Iris pigment epithelial cell (primary cell): ENCODE measurements at places on chromosomes 7 and 10.
A peak's percentile ranks its signal among the peaks of the same experiment; 100 is the strongest.

DNA sequence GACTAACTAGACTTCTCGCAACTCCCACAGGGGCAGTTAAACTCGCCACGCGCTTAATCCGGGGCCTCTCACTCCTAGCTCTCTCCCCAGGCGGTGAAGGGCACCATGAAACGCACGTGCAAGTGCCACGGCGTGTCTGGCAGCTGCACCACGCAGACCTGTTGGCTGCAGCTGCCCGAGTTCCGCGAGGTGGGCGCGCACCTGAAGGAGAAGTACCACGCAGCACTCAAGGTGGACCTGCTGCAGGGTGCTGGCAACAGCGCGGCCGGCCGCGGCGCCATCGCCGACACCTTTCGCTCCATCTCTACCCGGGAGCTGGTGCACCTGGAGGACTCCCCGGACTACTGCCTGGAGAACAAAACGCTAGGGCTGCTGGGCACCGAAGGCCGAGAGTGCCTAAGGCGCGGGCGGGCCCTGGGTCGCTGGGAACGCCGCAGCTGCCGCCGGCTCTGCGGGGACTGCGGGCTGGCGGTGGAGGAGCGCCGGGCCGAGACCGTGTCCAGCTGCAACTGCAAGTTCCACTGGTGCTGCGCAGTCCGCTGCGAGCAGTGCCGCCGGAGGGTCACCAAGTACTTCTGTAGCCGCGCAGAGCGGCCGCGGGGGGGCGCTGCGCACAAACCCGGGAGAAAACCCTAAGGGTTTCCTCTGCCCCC, 19.5 kb downstream of the WNT8B start:
- peak; percentile 77 for DNase-seq

DNA sequence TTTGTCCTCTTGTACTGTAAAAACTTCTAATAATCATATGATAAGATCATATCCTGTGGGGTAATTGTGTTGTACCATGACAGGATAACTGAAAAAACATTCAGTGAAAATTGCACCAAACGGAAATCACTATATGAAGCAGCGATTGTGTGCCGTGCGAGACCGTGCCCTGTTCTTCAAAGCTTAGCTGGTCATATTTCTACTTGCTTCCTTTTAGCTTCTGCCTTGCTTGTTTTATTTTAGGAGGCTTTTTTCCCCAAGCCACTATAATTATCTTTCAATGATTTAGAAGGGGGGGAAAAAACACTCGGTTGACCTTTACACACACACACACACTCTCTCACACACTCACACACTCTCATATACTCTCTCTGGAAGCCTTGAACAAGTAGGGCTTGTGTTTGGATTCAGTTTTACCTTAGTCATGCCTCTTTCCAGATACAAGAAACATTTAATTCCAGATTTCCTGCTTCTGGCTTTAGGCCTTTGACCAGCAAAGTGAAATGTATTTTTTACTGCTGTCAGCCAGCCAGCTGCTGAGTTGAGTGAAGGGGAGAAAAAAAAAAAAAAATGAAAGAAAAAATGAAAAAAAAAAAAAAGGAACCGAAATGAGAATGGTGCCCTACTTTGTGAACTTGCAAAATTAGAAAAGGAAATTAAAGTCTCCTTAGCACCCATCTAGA, 181.4 kb downstream of the ARID5B start:
- DNase-seq, result peak; percentile 72

DNA sequence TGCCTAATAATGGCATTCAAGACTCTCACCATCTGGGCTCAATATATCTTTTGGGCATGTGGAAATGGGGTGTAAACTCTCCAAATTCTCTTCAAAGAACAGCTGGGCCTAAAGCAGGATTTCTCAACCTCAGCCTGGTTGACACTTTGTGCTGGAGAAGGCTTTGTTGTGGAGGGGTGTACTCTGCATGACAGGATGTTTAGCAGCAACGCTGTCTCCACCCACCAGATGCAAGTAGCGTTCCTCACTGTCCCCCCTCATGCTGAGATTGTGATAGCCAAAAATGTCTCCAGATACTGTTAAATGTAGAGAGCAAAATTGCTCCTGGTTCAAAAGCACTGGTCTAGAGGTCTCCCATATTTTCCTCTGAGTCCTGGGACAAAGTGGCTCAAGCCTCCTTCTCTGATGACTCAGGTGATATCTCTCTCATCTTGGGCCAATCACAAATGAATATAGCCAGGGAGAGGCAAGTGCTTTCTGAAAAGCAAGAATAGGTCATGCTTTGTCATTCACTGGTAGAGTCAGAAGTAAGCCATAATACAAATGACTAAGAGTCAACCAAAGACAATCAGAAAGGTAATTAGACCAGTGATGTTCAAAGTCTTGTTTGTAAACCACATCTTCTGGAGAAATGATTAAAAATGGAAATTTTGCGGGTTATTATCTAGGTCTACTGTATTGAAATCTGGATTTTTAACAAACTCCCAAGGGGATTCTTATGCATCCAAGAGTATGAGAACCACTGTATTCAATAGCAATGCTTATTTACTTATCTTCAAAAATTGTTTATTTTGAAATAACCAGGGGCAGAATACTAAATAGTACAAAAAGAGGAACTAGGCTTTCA, 330.8 kb downstream of the PTEN start:
- DNase-seq, result no peak

DNA sequence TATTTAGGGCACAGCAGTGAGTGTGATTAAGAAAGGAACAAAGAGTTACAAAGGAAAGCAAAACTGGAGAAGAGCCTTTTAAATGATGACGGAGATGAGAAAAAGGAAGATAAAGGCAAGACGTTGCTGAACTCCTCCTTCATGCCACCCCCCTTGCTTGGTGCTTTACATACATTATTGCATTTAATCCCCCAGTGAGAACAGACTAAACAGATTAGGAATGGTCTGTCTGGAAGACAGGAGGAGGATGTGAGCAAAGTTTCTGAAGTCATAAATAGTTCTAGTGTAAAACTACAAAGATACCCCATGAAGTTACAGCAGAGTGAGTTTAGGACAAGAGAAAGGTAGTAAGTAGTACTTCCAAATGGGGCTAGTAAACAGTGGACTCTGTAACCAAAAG, 113.5 kb downstream of the PLCE1 start:
- DNase-seq, result no peak

GRCh38 chr7:82442492-82443035, 1.0 kb downstream of the CACNA2D1 start:
- DNase-seq, result peak; percentile 32

DNA sequence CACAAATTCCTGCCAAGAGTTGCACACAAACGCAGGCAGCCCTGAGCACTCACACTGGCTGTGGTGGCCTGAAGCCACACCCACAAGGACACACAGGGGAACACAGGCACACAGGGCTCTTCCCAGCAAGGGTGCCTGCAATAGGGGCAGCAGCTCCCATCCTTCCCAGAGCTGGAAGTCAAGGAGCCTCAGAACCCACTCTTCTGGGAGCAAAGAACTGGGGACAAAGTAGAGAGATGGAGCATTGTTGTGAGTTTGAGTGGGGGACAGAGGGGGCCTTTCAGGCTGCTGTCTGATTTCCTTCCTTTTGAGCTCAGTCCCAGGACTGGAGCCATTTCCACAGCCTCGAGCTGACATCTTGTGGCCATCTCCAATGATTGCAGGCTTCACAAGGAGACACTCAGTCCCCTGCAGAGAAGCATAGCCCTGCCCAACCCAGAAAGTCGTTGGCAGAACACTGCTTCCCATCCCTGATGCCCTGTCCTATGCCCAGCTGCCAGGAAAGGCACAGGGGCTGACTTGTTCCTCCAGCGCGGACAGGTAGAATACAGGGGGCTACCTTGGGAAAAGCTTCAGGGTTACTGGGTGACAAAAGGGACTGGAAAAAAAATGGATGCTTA, 34.4 kb upstream of the SLF2 start:
- peak; percentile 72 for DNase-seq

DNA sequence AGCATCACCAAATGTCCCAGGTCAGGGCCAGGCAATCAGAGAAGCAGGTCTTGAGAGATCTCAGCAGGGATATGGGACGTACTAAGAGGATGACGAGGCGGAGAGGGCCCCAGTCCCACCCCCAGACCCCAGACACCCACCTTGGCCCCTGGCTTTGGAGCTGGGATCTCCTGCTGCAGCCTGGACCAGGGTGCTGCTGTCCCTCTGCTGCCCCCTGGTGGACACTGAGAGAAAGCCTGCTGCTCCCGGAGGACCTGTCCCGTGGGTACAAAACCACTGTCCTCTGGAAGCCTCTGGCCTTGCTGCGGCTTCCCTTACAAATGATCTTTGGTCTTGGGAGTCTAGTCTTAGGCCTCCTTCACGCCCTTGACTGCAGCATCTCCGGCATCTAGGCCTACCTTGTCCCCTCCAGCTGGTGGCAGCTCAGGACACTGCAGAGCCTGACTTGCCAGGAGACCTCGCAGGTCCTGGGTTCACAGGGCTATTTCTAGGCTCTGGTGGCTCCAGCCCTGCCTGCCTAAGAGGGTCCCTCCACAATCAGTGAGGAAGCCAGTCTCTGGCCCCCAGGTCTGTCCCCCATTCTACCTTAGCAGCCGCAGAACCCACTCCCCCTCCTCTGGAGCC, 97.1 kb downstream of the RGS10 start:
- peak; percentile 68 for DNase-seq

GRCh38 chr7:157916946-157917640, 580.3 kb downstream of the DNAJB6 start:
- DNase-seq, result no peak

DNA sequence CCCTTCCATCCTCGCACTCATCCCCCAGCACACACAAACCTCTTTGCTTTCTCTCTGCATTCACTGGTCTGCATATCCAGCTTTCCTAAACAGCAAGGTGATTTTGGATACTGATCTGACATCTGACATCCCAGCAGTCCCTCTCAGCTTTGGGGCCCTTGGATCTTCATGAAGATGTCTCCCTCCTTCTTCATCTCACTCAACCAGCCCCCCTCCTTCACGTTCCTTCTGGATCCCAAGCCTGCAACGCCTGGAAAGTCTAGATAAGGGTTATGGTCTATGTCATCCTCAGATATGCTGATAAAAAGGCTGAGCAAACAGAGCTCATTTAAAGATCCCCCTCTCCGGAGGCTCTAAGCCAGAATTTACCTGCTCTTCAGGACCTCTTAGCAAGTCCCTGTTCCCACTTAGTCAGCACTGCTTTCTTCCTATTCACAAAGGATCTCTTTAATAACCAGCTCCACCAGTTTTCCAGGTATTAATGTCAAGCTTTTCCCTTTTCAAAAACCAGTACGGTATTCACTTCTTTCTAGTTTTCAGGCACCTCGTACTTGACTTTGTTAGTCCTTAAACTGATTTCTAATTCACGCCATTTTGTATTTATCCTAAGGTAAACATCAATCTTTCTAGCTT, 38.9 kb downstream of the CREB3L2 start:
- DNase-seq, result no peak

DNA sequence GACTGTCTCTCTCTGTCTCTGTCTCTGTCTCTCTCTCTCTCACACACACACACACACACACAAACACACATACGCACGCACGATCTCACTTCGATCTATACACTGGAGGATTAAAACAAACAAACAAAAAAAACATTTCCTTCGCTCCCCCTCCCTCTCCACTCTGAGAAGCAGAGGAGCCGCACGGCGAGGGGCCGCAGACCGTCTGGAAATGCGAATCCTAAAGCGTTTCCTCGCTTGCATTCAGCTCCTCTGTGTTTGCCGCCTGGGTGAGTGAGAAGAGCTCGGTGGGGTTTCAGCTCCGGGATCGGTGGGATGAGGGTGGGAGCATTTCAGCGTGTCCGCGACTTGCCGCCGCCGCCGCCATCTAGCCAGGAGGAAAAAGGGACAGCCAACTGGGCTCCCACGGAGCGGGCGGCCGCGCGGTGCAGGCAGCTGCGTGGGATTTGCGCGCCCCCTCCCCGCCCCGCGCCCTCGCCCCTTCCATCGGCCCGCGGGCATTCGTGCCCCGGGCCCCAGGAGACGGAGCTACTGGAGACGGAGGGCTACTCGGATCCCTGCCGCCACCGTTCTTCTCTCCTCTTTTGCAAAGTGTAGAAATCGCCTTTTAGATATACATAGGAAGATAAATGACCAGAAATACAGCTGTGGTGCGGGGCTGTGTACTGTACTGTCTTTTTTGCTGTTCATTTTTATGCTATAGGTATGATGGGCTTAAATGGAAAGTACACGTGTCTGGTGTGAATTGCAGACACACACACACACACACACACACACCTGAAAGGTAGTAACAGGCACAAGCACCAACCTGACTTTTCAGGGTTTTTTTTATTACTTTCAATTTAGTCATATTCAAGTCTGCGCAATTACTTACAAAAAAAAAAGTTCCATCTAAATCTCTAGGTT, 581 bp downstream of the PTPRZ1 start:
- DNase-seq, result peak; percentile 11

DNA sequence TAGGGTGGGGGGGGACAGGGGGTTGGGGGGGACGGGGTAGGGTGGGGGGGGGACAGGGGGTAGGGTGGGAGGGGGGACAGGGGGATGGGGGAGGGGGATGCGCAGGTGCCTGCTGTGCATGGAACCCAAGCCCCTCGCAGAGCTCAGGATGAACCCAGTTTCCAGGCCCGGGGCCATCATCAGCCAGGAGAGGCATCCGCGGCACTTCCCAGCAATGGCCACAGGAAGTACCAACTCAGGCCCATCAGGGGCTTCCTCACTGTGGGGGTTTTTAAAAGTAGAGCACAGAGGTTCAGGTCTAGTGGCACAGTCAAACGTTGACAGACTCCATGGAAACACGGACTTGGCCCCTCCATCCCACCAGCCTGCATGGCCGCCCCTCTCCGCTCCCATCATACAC, 172.7 kb downstream of the DIP2C start:
- DNase-seq, result no peak

DNA sequence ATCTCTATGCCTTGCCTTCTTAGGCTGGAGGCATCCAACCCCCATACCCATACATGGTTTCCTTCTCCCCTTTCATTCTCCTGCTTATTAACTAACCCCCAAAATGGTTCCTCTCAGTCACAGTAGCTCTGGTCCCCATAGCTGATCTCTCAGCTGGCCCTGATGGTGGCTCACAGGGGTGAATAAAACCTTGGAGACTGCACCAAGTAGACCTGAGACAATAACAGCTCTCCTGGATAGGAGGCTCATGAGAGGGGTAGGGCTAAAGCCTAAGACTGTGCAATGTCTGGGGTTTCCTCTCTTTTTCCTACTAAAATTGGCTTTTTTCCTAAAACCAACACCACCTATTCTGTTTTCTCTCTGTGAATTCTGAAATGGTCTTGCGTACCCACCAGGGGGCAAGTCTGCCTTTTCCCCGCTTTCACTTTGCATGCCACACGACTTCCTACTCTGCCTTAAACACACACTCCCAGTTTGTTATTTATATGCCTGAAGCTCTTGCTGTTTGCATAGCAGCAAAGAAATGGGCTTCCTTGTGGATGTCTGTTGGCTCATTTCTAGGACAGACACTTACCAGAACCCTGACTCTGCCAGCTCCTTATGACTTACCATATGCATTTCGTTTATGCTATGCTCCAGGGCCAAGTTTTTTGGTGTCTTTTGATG, 18.4 kb upstream of the PON1 start:
- no peak for DNase-seq

GRCh38 chr7:64889686-64890162, 13.3 kb upstream of the ZNF273 start:
- DNase-seq, result no peak
